ENCODE measurements at places on chromosomes 6 and 20.
A peak's percentile ranks its signal among the peaks of the same experiment; 100 is the strongest.

GRCh38 chr6:116797585-116797984 is 31.3 kb downstream of the GPRC6A start:
- no peak for DNase-seq

DNA sequence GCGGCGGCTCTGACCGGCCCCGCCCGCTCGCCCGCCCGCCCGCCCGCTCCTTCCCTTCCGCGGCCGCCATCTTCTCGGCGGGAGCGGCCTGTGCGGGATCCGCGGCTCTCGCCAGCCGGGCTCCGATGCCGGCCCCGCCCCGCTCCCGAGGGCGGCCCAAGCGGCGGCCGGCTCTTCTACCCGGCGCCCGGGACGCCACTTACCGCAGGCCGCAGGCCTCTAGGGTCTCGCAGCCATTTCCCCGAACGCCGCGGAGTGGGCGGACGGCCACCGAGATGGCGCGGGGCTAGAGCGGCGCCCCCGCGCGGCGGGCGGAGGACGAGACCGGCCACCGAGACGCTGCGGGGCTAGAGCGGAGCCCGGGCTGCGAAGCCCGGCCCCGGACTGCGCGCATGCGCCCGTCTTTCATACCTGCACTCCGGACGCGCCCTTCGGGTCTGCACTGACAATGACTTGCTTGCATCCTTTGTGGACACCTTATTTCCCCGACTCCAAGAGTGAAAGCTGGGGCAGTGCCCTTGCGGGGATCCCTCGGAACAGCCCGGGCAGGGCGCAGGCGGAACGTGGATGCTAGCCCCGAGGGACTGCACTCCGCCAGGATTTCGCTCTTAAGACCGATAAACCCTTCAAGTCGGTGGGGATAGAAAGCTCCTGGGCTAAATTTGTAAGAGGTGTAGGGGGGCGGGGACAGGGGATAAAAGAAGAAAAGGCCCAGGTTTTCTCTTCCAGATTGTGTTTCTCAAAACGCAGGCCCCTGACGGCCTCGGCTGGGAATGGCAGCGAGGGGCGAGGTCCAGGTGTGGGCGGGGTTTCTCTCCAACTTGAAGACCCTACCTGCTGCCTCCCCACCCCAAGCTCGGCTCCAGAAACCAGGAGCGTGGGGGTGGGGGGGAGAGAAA is at the start of gene DIDO1:
Gene DIDO1, minus strand, starts transcription at position 277 of the 899 bp plus-strand sequence.
- DNase-seq = peak; percentile 90

GRCh38 chr20:31517373-31517772 is 3.1 kb downstream of the HM13 start:
- no peak for DNase-seq

GRCh38 chr6:44309092-44309491 is 4.1 kb downstream of the AARS2 start:
- no peak for DNase-seq

- no peak for DNase-seq
Observed at GRCh38 chr6:125966569-125966968, 10.0 kb downstream of the HINT3 start.

GRCh38 chr6:133953634-133954415 is 801 bp downstream of the TBPL1 start:
- no peak for DNase-seq

GRCh38 chr20:24777746-24778145 is 171.3 kb upstream of the CST7 start:
- no peak for DNase-seq

GRCh38 chr20:34920055-34920454 is 35.6 kb downstream of the GSS start:
- peak; percentile 36 for DNase-seq

DNA sequence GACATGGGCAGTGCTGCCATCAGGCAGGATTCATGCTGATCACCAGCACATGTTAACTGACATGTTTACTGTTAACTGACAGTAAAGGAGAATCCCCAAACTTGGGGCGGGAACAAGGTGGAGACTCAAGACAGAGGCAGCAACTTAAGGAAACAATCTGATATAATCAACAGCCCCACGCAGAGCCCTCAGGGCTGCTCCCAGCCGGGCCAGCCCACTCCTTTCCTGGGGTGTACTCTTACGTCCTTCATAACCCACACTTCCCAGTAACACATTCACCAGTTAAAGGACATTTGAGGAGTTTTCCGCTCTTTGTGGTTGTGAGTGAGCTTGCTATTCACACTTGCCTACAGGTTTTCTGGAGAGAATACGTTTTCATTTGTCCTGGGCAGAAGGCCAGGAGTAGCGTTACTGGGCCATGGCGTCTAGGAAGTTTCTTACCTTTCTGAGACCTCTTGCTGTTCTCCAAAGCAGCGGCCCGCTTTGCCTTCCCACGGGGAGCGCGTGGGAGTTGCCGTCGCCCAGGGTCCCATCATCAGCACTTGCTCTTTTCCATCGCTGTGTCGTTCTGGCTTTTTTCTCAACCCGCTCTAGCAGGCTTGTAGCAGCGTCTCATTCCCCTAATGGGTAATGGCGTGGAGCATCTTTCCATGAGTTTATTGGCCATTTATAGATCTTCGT is 56.4 kb downstream of the FOXF2 start:
- no peak for DNase-seq

DNA sequence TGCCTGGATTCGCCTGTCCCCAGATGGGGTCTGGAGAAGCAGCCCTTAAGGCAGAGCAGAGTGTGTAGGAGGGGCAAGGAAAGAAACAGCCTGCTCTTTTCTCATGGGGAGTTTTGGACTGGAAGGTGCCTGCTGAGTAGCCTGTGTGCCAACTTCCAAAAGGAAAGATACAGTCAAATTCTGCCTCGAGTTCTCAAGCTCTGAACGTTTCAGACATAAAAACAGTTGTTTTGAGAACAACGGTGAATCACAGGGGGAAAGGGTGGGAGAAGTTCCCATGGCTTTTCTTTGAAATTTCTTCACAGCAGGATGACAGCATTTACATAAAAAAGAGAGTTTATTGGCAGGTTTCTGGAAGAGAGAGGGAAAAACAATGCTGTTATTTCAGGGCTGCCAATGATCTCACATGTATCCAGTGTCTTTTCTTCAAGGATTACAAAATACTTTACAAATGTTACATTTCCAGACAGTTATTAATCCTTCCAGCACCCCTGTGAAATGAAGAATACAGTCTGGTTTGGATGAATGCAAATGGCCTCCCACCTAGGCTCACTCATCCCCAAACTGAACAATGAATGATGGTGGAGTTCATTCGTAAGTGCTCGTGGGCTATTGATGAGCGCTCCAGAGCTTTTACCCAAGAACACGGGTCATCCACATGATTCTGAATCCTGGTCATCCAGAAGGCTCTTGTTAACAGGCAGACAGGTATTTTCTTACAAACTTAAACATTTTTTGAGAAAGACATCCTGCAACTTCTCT is 33.8 kb upstream of the ECI2 start:
- DNase-seq = no peak

GRCh38 chr20:59250293-59250692 is 50.1 kb upstream of the EDN3 start:
- no peak for DNase-seq

DNA sequence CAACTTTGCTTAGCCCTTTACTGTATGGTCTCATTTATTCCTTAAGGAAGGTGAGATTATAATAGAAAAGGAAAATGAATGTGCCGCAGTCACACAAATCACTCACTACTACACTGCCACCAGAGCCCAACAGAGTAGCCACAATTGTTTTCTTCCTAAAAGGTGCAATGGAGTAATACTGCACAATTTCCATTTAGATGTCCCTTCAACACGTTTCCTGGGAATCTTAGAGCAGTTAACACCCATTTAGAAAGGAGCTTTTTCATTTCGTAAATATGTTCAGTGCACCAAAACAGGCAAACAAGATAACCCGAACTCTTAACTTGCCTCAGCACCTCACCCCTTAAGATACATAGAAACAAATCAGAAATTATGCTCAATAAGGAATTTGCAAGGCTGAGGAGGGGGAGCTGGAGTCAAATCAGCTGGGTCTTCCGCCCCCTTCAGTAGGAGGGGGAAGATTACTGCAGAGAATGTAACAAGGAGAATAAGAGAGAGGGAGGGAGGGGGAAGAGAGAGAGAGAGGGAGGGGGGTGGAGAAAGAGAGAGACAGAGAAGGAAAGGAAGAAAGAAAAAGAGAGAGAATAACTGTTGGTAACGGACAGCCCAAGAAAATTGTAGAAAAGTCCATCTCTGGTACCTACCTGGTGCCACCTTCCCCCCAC is 155.5 kb downstream of the BCAS1 start:
- DNase-seq = no peak

- DNase-seq = no peak
Observed at GRCh38 chr6:110976575-110976974, 5.3 kb upstream of the RPF2 start.

- DNase-seq = no peak
Observed at GRCh38 chr6:119339941-119340456, 9.6 kb downstream of the MAN1A1 start.

DNA sequence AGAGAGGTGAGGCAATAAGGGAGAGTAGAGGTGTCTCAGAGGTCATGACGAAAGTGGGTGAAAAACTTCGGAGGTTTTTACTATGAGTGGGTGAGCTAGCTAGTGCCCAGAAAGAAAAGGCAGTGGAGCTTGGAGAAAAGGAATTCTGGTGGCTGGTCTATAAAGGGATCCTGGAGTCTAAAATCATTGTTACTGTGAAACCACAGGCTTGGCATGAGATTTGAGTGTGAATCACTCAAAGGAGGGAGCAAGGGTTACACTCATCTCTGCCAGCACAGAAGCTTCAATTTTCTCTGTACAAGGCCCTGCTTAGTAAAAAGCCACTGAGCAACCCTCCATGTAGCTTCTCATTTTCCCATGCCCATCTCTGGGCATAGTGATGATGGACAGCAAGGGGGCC is 47.5 kb downstream of the CD83 start:
- DNase-seq = no peak

GRCh38 chr20:35854713-35855348 is 83.0 kb downstream of the PHF20 start:
- no peak for DNase-seq

DNA sequence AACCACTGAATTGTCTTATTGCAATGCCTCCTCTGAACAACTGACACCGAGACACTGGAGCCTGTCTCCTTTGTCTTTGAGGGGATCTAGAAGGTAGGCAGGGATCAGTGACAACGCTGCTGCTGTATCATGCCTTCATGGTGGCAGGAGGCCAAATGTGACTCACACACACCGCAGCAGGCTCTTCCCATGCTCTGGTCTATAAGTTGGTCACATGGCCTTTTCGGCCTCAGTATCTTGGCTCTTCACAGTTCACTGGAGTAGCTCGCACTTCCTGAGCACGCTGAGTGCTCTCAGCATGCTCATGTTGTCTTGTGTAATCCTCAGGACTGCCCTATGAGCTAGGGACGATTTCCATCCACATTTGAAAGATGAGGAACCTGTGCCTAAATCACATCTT is 167.4 kb upstream of the PCSK2 start:
- no peak for DNase-seq

- no peak for DNase-seq
Observed at GRCh38 chr6:155660251-155660977, 204.8 kb upstream of the NOX3 start.

DNA sequence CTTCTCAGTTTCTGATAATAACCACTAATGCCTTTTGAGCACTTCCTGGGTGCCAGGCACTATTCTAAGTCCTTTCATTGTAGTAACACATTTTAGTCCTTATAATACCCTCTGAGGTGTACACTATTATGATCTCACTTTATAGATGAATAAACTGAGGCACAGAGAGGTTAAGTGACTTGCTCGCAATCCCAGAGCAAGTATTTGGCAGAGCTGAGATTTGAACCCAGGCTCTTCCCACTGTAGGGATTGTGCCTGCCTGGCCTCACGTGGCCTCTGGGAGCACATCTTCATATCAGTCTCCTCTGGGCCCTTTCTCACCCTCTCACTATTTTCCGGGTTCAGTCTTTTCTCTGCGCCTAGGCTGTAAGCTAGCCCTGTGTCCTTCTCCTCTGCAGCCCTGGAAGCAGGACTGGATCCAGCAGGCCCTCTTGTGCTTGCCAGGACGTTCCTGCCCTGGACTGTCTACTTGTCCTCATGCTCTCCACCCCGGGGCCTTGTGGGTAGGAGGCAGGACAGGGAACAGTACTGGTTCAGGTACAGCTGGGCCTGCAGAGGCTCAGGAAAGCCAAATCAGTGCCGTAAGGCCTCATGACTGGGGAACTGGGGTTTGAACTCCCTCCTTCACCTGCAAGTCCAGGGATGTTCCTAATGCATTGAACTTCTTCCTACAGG is 139.6 kb downstream of the VEGFA start:
- no peak for DNase-seq

DNA sequence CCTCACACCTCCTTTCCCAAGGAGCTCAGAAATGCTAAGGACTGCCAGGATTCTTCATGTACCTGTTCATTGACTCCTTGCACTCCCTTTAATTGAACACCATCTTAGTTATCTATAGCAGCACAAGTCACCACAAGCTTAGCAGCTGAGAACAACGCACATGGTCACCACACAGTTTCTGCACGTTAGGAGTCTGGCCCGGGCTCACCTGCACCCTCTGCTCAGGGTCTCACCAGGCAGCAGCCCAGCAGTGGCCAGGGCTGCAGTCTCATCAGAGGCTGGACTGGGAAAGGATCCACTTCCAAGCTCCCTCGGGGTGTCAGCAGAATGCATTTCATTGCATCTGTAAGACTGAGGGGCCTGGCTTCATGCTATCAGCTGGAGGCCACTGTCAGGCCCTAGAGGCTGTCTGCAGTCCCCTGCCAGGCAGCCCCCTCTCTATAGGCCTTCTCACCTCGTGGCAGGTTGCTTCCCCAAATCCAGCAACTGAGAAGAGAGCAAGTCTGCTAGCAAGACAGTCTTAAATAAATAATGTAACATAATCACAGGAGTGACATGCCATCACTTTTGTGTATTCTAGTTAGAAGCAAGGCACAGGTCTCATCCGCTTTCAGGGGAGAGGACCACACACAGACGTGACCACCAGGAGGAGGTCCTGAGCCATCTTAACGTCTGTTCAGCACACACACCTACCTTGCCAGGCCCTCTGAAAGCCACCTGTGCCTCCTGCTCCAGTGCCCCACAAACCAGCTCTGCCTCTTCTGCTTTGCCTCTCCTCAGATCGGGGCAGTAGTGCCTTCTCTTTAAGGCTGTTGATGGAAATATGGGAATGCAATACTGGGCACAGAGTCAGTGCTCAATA is 165.2 kb upstream of the CST7 start:
- no peak for DNase-seq

GRCh38 chr6:163281634-163282033 is 132.9 kb upstream of the QKI start:
- DNase-seq = no peak

GRCh38 chr20:22350624-22351023 is 233.7 kb downstream of the FOXA2 start:
- DNase-seq = no peak

- DNase-seq = no peak
Observed at GRCh38 chr20:33919653-33920052, 74.1 kb upstream of the RALY start.

- DNase-seq = peak; percentile 49
Observed at GRCh38 chr6:42338744-42339222, 112.9 kb downstream of the TRERF1 start.

- DNase-seq = no peak
Observed at GRCh38 chr6:154821099-154821498, 87.9 kb downstream of the SCAF8 start.

DNA sequence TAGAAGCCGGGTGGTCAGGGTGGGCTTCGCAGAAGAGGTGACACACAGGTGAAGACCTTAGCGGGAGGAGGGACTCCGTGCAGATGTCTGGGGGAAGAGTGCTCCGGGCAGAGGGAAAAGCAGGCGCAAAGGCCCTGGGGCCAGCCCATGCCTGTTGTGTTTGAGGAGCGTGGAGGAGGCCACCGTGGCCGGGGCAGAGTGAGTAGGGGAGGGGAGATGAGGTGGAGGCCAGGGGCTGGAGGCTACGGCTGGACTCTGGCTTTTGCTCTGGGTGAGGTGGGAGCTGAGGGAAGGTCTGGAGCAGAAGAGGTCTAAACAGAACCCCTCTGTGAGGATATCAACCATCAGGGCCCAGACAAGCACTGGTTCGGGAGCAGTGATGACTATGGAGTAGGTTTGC is 244.0 kb downstream of the PREX1 start:
- no peak for DNase-seq
